Activated T-cell treated with anti-CD3 and anti-CD28 coated beads, Interleukin-2, amount 50 U/mL, for 24 hours (primary cell): ENCODE measurements at places on chromosomes 1 and 21.

DNA sequence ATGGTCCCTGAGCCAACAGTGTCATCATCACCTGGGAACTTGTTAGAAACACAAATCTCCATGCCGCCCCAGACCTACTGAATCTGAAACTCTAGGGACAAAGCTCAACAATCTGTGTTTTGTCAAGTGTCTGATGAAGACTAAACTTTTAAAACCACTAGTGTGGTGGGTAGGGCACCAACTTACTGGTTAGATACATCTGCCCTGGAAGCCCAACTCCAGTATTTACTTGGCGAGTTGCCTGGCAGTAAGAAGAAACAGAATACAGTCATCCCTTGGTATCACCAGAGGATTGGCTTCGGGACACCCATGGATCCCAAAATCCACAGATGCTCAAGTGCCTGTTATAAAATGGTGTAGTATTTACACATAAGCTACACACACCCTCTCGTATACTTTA is 367.9 kb upstream of the DUSP10 start:
- peaks cover 2% of the 10 kb centered on the region for H3K27me3 ChIP-seq
- no peaks in the 10 kb centered on the region for H3K36me3 ChIP-seq
- H3K4me3 ChIP-seq = no peak overlapping the region
- H3K4me1 ChIP-seq = no peaks in the 10 kb centered on the region
- no peak overlapping the region for H3K27ac ChIP-seq
- DNase-seq = no peak

GRCh38 chr1:236009857-236010256 is 55.0 kb downstream of the NID1 start:
- DNase-seq = no peak
- no peak overlapping the region for H3K27ac ChIP-seq
- no peaks in the 10 kb centered on the region for H3K27me3 ChIP-seq
- no peaks in the 10 kb centered on the region for H3K4me1 ChIP-seq

DNA sequence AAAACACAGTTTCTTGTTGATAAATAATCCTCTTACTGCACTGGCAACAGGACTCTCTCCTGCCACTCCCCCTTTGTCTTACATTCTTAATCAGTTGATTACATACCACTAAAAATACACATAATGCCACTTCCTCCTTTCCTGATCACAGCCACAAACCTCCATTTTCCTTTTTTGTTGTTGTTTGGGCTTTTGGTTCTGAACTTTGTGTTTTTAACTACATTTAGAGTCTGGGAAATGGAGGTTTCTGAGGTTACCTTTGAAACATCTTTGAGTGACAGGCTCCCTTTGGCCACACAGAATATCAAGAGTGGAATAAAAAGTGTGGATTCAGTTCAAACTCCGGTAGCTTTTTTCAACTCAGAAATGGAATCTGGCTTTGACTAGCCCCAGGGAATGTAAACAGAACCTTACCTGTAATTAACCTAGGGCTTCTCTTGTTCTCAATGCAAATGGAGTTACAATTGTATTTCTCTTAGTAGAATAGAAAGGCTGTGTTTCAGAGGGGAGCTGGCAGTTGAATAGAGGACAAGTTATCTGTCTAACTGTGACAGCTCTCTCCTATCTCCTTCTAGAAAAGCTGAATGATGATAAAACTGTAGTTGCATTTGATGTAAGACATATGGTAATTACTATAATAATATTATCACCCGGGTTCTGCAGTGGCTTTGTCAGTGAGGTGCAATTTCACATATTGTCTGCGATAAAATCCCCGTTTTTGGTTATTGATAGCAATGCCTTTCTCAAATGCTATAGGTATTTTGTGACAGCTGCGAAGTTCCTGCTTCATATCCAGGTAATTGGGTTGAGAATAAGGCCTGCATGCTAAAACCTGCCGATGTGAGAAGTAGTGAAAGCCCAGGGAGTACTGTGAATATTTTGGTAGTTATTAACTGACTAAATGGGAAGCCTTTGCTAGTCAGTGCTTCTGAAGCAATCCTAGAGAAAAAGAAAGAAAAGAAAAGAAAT is 66.9 kb downstream of the ST6GALNAC5 start:
- no peak overlapping the region for H3K27ac ChIP-seq
- no peaks in the 10 kb centered on the region for H3K4me1 ChIP-seq
- H3K27me3 ChIP-seq = no peaks in the 10 kb centered on the region
- H3K4me3 ChIP-seq = no peak overlapping the region
- DNase-seq = no peak
- H3K36me3 ChIP-seq = no peaks in the 10 kb centered on the region

DNA sequence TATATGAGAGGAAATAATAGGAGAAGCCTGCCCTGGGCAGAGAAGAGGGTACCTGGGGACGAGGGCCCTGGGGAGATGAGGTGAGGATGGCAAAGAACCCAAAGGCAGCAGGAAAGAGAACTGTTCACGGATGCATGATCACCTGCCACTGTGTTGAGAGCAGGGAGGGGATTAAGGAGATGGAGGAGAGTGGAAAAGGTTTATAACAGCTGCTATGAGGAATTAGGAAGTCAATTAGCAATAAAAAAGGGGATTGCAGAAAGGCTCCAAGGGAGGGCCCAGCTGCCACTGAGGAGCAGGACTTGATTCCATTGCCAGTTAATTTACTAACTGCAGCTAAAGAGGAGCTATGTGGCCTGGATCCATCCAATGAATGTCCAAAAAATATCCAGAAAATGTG is 61.1 kb downstream of the GFI1 start:
- no peaks in the 10 kb centered on the region for H3K36me3 ChIP-seq
- DNase-seq = no peak
- H3K4me3 ChIP-seq = no peak overlapping the region
- no peaks in the 10 kb centered on the region for H3K4me1 ChIP-seq

GRCh38 chr1:216178281-216178680 is 245.0 kb downstream of the USH2A start:
- H3K4me3 ChIP-seq = no peak overlapping the region
- DNase-seq = no peak
- H3K27ac ChIP-seq = no peak overlapping the region
- H3K4me1 ChIP-seq = no peaks in the 10 kb centered on the region
- no peaks in the 10 kb centered on the region for H3K27me3 ChIP-seq
- no peaks in the 10 kb centered on the region for H3K36me3 ChIP-seq

DNA sequence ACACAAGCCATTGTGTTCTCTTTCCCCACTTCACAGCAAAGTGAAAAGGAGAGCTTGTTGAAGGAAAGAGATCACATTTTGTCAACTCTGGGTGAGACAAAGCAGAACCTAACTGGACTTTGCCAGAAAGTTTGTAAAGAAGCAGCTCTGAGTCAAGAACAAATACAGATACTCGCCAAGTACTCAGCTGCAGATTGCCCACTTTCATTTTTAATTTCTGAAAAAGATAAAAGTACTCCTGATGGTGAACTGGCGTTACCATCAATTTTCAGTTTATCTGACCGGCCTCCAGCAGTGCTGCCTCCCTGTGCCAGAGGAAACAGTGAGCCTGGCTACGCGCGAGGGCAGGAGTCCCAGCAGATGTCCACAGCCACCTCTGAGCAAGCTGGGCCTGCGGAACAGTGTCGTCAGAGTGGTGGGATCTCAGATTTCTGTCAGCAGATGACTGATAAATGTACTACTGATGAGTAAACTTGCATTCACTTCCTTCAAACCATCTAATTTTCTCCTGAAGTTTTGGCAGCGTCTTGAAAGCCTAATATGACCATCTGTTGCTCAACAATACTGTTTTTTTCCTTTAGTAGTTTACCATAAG is 43.7 kb downstream of the BACH1 start:
- peaks cover 53% of the 10 kb centered on the region for H3K36me3 ChIP-seq
- H3K27me3 ChIP-seq = no peaks in the 10 kb centered on the region
- peak overlapping the region; percentile 67 for H3K4me3 ChIP-seq
- peak overlapping the region; percentile 96 for H3K27ac ChIP-seq
- peaks cover 60% of the 10 kb centered on the region for H3K4me1 ChIP-seq
- DNase-seq = peak; percentile 68

DNA sequence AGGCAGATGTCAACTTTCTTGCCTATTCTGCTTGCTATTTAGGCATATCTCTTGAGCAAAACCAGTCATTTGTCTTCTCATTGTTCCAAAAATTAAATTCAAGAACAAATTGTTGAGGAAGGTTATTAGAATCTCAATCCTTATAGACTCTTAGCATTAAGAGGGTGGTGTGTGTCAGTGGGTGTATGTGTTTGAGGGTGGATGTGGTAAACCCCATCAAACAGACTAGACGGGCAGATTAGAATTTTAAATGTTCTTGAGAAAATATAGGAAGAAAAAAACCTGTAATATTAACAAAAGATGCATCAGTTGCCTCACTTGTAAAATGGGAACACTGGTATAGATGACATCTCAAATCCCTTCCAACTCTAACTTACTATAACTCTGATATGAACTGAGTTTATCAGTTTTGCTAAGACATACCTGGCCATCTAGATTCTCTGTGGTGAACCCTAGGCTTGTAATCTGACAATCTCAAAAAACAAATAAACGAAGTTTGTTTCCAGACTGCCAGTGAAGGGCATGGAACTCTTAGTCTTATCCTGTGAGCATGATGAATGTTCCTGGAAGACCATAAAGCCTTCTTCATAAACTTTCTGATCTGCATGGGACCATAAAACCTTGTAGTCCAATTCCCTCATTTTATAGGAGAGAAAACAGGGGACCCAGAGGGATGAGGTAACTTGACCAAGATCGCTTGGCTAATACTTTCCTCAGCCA is 176.3 kb upstream of the SGIP1 start:
- peak overlapping the region; percentile 68 for H3K27ac ChIP-seq
- peaks cover 81% of the 10 kb centered on the region for H3K36me3 ChIP-seq
- no peak overlapping the region for H3K4me3 ChIP-seq
- no peaks in the 10 kb centered on the region for H3K27me3 ChIP-seq
